Cardiac muscle cell (in vitro differentiated cells and primary cell): ENCODE measurements at places on chromosomes 1 and 21.

DNA sequence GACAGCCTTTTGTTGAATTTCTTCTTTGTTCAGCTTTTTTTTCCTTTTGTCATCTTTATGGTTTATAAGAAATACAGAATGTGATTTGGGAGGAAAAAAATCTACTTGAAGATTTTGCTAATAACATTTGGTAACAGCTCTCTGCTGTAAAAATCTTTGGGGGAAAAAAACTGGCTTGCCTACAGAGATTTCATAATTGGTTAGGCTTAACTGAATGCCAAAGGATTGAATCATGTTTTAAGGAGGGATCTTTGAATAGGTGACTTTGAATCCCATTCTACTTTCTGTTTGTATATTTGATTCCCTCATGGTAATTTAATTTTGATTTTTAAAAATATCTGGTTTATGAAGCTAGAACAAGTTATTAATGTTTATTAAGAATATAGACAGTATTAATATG, 3.2 kb downstream of the BTF3L4 start:
- DNase-seq, result no peak

GRCh38 chr1:235468004-235468403, 36.2 kb downstream of the B3GALNT2 start:
- DNase-seq, result peak; percentile 39

- DNase-seq, result no peak
These were observed 54.2 kb downstream of the NMNAT2 start for GRCh38 chr1:183363972-183364371.

- no peak for DNase-seq
These were observed 40.5 kb upstream of the AKT3 start for GRCh38 chr1:243890576-243890975.

- no peak for DNase-seq
These were observed 115.7 kb upstream of the UBE2U start for GRCh38 chr1:64087768-64088167.

DNA sequence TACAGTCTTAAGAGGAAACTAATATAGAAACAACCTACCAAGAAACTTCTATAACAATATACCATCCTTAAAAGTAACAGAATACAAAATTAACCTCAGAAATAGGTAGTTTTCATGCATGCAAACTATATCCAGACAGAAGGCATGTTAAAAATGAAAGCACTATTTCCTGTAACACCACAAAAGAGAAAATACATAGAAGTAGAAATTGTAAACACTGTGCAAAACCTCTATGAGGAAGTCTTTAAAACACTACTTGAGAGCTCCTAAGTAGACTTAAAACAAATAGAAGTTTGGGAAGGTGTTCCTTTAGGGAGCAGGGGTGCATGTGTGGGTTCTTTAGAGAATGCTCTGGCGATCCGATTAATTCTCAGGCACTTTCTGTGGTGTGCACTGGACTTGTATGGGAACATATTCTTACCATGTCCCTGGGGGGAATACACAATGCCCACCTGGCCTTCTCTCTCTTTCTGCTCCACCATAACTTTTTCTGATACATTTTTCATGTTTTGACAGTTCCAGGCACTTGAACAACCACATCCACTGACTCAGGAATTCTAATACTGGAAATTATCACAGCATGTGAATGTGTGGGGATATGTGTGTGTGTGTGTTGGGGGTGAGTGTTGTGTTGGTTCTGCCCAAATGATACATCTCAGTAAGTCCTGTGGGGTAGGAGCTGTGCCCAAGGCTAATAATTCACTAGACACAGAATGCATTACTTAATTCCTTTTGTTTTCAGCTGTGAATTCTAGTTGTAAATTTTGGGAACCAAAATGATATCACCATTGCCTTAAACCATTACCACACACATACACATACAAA, 866.3 kb upstream of the B3GALT2 start:
- no peak for DNase-seq

DNA sequence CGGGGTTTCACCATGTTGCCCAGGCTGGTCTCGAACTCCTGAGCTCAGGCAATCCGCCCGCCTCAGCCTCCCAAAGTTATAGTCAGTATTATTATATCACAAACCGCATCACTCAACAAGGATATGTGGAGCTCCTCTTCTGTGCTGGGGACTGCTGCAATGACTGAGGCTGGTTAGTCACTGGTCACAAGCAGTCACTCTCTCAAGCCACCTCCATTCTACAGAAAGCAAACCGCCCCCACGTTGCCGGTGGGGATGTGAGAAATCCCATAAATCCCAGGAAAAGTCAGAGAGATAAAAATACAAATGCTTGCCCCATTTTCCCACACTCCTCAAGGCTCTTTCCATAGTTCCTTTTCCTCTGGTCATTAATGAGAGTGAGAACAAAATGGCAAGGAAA, 155.7 kb downstream of the ADSS2 start:
- no peak for DNase-seq

GRCh38 chr1:37858931-37859506, 373 bp downstream of the MTF1 start:
- DNase-seq, result no peak

DNA sequence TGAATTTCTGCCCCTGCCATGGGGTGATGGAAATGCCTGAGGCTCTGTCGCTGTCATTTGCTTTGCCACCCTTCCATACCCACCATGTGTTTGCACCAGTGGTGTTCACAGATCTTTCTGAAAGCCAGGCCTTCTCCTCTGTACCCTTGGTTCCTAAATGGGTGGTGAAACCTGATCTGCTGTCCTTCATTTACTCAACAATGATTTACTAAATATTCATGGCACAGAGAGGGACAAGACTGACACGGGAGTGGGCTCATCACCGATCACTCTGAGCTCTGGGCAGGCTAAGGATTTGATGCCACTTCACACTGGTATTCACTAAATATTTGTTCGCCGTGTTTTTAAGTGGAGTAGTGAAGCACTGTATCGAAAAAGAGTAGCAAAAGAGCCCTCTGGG, 40.9 kb downstream of the LRRC8B start:
- no peak for DNase-seq

DNA sequence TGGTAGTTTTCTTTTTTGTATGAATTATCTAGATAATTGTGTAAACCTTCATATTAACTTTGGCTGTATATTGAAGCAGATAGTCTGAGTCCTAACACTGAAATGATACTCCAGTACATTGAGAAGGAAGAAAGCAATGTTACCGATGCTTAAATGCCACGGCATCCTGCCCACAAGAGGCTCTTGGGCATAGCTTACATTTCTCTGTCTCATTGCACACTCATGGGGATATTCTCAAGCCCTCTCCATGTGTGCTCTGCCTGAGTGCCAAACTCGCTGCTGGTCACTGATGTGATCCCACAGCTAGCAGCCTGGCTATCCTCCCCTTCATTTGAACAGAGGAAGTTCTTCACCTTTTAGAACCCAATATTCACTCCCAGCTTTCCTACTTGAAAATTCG, 179.4 kb downstream of the TGFB2 start:
- no peak for DNase-seq

- no peak for DNase-seq
These were observed 41.9 kb downstream of the LUZP1 start for GRCh38 chr1:23126801-23127200.

DNA sequence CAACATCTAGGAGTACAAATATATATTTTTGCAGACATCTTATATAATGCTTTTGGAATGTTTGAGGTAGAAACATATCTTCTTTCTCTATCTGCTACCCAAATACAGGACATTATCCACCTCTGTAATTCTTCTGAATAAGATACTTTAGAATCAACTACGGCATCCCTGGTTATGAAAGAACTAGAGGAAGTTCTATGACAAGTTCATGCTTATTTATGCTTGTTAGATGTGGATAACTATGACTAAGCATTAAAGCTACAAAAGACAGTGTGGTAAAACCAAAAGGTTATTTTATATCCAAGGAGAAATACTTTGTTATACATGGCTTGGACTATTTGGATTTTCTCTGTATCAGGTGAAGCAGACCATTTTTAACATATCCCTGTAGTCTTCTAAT, 894.0 kb downstream of the KCNT2 start:
- peak; percentile 7 for DNase-seq

DNA sequence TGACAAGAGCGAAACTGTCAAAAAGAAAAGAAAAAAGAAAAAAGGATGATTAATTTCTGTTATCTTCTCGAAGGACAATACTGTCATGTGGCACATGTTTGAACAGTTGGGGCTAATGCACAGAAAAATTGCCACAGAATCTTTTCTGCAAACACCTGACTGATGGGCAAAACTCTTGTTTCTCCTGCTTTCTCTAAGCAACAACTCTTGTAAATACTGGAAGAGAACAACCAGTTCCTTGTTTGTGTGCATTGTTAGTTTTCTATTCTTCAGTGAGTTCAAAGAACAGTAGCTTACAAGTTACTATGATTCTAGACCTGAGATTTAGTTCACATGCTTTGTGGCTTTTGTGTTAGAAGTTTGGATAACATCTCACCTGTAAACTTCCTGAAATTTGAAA, 60.7 kb downstream of the CDC14A start:
- DNase-seq, result no peak

DNA sequence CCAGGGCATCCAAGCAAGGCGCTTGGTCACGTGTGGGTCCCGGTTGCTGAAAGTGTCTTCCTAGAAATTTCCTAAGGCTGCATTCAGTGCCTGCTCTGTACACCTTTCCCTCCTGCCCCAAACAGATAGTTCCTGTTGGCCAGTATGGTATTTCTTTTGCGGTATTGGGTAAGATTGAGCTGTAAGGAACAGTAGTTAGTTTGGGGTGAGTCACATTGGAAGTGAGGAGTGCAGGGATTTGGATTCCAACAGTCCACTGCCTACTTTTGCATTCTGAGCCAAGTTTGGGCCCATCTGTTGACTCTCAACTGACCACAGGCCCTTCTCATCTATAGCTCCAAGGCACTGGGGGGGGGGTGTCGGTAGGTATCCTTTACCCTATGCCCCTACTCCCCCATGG, 83.4 kb downstream of the MAP3K21 start:
- no peak for DNase-seq

DNA sequence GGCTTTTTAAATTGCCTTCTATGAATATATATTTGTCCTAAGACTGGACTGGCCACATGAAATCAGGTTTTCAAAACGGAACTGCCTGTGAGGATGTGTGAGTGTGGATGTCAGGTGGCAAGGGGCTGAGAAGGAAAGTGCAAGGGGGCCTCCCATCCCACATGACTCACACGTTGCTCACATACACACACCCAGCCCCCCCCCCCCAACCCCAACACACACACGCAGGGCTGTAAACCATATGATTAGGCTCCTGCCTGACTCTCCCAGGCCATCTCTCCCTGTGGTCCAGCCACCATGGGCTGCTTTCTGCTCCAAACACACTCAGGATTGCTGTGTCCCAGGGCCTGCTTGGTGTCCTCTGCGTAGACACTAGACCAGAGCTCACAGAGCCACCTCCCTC, 22.4 kb downstream of the DEGS1 start:
- peak; percentile 63 for DNase-seq

DNA sequence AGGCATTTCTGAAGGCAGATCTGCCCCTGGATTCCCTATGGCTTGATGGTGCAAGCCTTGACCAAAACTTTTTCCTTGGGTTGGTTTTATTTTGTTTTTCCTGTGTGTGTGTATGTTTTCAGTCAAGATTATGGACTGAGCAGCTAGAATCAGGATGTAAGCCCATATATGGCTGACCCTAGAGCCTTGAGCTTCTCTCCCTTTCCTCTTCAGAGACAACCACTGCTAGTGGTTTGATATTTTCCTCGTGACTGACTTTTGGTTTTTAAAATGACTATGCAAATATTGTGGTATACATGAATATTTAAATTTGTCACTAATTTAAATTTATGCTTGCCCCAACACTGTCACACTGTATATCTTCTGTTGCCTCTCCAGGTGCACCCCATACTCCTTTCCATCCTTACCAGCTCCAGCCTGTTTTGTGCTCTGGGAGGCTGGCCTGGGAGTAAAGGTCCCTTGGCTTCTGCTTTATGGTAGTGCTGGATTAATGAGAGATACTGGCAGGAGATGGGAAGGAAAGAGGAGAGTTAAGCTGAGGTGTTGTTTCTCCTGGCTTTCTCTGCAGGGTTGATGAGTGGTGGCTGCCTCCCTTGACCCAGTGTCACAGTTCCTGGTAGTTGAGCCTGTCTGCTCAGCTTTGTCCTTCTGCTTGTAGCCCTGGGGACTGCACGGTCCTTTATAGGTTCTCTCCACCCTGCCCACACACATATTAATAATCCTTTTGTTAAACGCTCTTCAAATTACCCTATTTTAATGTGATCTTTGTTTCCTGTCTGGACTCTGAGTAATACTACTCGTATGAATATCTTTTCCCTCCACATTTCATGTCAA, 44.4 kb downstream of the RWDD3 start:
- no peak for DNase-seq

DNA sequence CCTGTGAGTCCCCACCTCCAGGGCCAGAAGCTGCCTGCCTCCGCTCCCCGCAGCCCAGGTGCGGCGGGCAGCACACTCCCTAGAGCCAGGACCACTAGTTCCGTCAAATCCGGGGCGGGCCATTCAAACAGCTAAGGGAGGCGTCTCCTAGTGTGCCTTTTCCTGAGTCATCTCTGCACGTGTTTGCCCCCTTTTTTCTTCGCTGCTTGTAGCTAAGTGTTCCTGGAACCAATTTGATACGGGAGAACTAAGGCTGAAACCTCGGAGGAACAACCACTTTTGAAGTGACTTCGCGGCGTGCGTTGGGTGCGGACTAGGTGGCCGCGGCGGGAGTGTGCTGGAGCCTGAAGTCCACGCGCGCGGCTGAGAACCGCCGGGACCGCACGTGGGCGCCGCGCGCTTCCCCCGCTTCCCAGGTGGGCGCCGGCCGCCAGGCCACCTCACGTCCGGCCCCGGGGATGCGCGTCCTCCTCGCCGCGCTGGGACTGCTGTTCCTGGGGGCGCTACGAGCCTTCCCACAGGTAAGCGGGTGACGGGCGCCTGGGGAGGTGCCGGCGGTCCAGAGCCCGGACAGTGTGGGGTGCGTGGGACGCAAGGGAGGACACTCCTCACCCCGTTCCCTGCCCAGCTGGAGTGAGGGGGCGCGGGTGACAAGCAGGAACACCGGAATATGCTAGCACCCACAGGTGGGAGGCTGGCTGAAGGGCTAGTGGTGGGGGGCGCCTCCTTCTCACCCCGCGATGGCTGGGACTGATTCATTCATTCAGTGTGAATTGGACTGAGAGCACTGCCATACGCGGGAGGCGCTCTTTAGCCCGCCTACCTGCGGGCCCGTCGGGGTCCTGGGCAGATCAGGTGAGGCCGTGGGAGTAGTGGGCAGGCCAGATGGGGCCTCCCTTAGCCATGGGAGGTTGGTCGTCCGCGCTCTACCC, at the start of gene TNFRSF8:
TSS of gene TNFRSF8 (plus strand) at position 163 of the 932 bp plus-strand sequence. CDS start at position 459, 296 bp downstream.
- peak; percentile 49 for DNase-seq

DNA sequence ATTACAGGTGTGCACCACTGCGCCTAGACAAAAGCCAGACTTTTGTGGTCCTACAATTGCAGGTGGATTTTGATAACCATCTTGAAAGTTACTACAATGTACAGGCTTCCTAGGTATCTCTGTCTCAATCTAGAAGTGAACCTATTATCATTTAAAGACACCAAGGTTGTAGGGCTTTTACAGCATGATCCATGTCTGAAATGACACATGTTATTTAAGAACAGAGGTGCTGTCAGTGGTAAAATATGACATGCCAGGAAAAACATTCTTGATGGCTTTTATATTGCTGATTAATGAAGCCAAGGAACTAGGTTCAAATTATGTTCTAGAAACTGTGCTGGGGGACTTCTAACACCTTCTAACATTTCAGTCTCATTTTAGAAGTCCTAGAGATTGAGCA, 253.1 kb downstream of the SDCCAG8 start:
- no peak for DNase-seq

- no peak for DNase-seq
These were observed 106.8 kb upstream of the HP1BP3 start for GRCh38 chr1:20893931-20894330.
